ENCODE measurements at places on chromosomes 3 and 15. TPM values are rescaled to one million over a fixed set of nuclear protein-coding genes. Genes with fewer than 3 reads are reported as not detected.

DNA sequence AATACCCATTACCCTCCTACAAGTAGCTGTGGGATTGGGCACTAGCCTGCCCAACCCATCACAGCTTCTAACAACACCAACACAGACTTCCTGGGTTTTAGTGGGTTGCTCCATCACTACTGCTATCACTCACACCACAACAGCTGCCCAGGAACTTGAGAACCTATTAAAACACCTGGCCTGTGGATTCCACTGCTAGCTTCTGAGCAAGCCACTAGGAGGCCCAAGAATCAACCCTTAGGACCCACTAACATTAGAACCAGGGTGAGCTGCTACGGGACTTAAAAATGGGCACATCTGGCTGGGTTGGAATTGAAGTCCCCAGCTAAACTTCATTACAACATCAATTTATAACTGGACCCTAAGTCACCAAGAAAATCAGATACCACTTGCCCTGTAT is 113.2 kb upstream of the TP63 start:
- no peak for DNase-seq

Gene KLHL24
- polyA plus RNA-seq = 3.3 TPM

DNA sequence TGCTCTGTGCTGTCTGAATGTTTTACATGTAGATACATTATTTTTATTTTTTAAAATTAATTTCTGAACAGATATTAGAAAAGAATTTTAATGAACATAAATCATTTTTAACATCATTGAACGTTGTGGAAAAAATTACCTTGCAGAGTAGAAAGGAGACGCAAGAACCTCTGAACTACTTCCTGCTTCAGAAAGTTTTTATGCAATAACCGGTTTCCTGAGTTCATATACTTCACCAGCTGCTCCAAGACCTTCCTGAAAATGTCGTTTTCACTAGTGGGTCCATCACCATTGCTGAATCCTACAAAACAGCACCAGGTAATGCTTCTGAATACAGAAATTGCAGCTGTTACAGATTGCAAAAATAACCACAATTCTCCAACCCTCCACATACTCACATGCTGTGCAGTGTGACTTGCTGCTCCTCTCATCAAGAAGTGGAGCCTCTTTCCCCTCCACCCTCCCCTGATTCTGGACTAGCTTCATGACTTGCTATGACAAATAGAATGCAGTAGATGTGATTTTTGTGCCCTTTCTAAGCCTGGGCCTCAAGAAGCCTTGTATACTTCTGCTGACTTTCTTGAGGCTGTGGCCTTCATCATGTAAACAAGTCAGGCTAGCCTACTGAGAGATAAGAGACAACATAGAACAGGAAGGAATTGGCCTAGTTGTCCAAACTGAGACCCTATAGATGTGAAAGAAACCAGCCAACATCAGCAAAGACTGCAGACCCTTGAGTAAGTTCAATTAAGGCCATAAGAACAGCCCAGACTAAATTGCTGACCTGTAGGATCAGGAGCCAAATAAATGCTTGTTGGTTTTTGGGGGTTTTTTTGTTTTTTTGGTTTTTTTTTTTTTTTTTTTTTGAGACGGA is 80.4 kb downstream of the TRANK1 start:
- no peak for DNase-seq

DNA sequence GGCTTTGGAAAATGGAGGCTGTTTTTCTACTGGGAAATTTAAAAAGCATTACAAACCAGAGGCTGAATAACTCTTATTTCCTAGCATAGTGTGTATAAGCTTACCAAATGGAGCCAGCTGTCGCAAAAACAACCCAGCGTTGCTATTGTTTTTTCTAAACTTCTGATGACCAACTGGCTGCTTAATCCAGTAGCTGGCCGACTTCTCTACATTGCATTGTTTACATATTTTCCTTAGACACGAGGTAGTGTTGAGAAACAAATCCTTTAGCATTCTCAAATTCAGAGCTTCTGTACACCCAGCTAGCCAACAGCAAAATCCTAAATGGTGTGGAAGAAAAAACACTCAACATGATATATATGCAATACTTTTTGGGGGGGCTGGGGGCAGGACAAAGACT is 161.0 kb upstream of the ADAMTS9 start:
- peak; percentile 22 for DNase-seq

GRCh38 chr3:186235554-186235953 is 126.5 kb downstream of the DGKG start:
- DNase-seq = no peak

DNA sequence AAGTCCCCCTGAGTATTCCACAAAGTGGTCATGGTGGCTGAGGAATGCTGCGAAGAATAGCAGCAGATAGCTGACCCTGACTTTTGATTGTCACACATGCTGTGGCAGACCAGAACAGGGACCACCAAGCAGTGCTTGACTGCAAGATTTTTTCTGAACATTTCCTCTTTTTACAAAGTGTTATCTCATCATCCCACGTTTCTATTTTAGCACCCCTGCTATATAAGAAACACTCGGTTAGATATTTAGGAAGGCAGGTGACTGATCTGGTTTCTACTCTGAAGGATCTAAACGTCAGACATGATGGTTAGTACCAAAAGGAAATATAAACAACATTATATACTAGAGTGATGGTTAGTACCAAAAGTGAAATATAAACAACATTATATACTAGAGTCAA is 9.1 kb downstream of the SLC25A26 start:
- DNase-seq = no peak

DNA sequence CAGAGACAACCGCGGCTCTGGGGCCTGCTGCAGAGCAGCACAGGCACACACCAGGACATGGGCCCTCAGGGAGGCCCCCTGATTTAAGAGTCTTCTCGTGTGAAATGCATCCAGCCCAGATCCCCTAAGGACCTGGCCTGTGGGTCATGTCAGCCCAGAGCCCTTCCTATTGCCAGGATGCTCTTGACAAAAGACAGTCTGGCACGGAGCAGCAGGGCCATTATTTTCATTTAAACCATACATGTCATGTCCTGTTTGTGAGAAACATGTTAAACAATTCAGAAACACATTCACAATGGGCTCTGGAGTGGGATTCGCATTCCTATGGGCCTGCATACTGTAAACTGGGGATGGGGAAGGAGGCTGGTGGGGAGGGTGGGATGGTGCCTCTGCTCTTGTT is 367.4 kb upstream of the WNT5A start:
- DNase-seq = no peak

- DNase-seq = no peak
These were observed 208.7 kb upstream of the ROBO1 start for GRCh38 chr3:79976466-79976865.

DNA sequence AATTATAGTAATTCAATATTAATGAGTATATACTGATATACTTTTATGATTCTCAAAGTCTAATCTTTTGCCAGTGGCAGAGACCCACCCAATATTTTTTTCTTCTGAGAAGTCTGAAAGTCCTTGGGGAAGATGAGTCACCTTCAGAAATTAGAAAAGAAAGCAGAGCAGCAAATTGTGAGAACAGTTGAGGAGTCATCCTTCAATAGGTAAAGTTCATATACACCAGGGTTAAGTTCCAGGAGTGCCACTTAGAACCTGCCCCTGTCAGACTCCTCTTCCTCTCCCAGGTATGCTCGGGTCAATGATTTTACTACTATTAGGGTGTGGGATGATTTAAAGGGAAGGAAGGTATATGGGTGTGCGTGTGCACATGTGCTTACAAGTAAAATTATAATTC is 7.1 kb downstream of the CLRN1 start:
- no peak for DNase-seq

DNA sequence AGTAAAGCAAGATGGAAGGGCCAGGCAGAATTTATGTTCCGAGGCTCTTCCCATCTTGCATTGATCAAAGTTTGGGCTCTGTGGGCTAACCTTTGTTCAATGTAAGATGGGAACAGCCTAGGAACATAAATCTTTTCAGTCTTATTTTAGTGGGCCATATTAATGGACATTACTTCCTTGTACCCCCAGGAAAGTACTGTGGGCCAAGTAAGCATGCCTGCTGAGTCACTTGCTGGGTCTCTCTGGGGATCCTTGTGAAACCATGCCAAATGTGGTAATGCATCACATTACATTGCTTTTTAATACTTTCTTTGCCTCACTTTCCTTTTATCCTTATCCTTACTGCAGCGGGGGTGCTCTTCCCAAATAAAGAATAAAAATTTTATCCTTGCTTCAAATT is 349.5 kb upstream of the POU1F1 start:
- DNase-seq = no peak

GRCh38 chr3:114192136-114192535 is 13.3 kb upstream of the DRD3 start:
- no peak for DNase-seq

Gene EXD1
- polyA plus RNA-seq = not detected

GRCh38 chr15:91548549-91548948 is 305.0 kb upstream of the SLCO3A1 start:
- DNase-seq = peak; percentile 11

Gene CNTN4
- polyA plus RNA-seq = not detected

GRCh38 chr15:82044373-82045178 is 1.2 kb downstream of the MEX3B start:
- DNase-seq = peak; percentile 81

GRCh38 chr15:74156678-74157411 is 16.7 kb upstream of the ISLR start:
- DNase-seq = no peak

GRCh38 chr3:48419597-48419996 is 10.3 kb downstream of the PLXNB1 start:
- DNase-seq = no peak

All from IMR-90 (cell line).